Motor neuron (in vitro differentiated cells): ENCODE measurements at places on chromosomes 3 and 15. TPM values are rescaled to one million over a fixed set of nuclear protein-coding genes. Genes with fewer than 3 reads are reported as not detected.
A peak's percentile ranks its signal among the peaks of the same experiment; 100 is the strongest.

DNA sequence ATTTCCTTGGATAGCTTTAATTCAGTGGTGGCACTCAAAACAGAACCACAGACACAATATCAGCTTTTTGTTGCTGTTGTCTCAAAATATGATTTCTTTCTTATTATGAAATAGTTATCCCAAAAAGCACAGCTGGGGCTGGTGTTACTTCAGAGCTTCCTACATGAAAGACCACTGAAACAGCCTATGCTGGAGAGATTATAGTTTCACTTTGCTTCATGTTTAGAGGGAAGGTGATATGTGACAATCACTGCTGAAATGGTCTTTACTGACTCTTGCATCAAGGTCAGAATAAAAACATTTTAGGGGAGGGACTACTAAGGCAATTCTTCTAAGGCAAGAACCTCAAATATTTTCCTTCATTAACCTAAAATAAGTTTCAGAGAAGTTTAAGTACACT lies 190.7 kb downstream of the TNIK start:
- no peak for ATAC-seq

GOLGA6B gene
- 0.52 TPM in 1 of 2 replicates, not detected in the other for total RNA-seq

NCKIPSD gene
- 16.1 and 16.9 TPM in 2 replicates for total RNA-seq

PRSS50 gene
- 0.49 and 0.85 TPM in 2 replicates for total RNA-seq

ISL2 gene
- total RNA-seq: 9.4 and 11.4 TPM in 2 replicates

CHAC1 gene
- total RNA-seq: 3.9 and 4.6 TPM in 2 replicates

DNA sequence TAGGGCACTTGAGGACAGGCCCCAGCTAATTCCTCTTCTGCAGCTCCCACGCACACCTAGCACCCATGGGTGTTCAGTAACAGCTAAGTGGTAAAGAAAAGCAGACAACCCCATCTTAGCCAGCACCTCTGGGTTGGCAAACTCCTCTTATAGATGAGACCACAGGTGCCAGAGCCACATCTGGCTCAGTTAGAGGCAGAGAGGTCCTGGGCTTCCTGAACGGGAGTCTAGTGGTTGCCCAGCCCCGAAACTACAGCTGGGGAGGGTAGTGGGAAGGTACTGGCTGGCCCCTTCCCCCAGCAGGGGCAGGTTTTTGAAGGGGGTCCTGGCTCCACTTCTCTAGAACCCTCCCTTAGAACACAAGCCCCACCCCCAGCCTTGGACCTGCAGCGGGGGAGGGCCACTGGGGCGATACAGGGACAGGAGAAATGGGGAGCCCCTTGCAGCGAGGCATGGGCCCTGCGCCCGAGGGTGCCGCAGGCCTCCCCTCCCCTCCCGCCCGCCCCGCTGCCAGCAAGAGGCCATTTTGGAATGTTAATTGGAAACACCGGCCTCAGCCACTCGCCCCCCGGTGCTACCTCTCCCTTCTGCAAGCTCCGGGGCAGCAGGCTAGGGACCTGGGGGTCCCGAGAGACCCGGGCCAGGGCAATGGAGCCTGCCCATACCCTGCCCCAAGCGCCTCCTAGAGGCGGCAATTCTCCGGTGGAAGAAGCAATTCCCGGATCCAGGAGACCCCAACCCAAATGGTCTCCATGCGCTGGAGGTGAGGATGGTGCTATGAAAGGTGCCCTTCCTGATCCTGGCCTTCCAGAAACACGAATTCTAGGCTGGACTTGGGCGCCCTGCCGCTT lies 1.5 kb downstream of the DUSP7 start:
- no peak for ATAC-seq

GCNT3 gene
- total RNA-seq: 0.65 and 0.94 TPM in 2 replicates

- no peak for ATAC-seq
Observed at GRCh38 chr15:45855907-45856579, 221.2 kb downstream of the SQOR start.

DNA sequence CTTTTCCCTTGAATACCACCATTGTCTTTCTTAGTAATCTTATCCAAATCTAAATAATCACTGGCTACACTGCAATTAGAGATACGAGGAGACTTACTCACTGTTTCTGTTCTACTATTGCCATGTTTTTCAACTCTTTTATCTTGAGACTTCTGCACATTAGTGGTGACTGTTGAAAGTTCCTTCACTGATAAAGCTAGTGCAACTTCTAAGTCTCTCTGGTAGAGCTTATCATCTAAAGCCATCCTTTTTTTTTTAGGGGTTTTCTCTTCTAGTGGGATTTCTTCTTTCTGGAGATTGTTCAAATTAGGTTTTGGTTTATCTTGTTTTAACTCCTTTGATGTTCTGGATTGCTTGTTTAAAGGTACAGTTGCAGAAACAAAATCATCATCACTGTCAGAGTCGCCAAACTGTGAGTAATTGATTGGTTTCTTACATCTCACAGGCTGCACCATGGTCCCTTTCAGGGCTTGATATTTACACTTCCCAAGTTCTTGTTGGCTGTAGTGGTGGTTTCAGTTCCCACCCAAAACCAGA lies 37.7 kb downstream of the NCK1 start:
- ATAC-seq: no peak

CCR2 gene
- total RNA-seq: 0.21 and 0.41 TPM in 2 replicates

- ATAC-seq: no peak
Observed at GRCh38 chr3:46948830-46949671, 27.5 kb downstream of the CCDC12 start.

GRCh38 chr3:37241880-37242279 lies 67.5 kb upstream of the LRRFIP2 start:
- ATAC-seq: no peak

DNA sequence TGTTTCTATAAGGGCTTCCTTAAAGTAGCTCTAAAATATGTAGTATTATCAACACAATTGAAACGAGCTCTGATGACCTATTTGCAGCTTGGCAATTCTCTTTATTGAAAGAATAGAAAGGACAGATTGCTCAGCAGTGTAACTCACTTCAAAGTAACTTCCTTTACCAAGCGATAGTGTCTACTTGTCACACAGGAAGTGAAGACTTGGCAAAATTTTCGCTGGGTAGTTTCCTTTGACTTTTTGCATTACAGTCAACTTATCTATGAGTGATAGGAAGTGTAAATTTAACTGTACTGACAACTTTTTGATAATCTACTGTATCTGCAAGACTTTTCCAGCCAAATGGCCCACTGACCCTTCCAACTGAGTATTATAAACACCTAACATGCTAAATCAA lies 22.8 kb downstream of the SLC9A9 start:
- ATAC-seq: no peak

- ATAC-seq: no peak
Observed at GRCh38 chr3:101926594-101927105, 77.3 kb downstream of the NFKBIZ start.

XRN1 gene
- 65.0 and 71.1 TPM in 2 replicates for total RNA-seq

LRRIQ4 gene
- total RNA-seq: 0.30 and 0.50 TPM in 2 replicates

GRCh38 chr3:50227390-50228183 lies 8.4 kb upstream of the GNAI2 start:
- ATAC-seq: peak; percentile 91

- no peak for ATAC-seq
Observed at GRCh38 chr3:101011136-101011535, 17.9 kb upstream of the ABI3BP start.

GRCh38 chr15:65423976-65424679 lies 1.4 kb upstream of the IGDCC4 start:
- peak; percentile 6 for ATAC-seq

- no peak for ATAC-seq
Observed at GRCh38 chr15:96031426-96032110, 298.9 kb upstream of the NR2F2 start.

MESP2 gene
- 0.46 TPM in 1 of 2 replicates, not detected in the other for total RNA-seq

ST8SIA2 gene
- total RNA-seq: 16.4 and 21.5 TPM in 2 replicates

- ATAC-seq: no peak
Observed at GRCh38 chr3:155704061-155704460, 40.8 kb downstream of the PLCH1 start.

HEMK1 gene
- total RNA-seq: 13.5 and 15.5 TPM in 2 replicates

NME9 gene
- total RNA-seq: 13.2 and 21.5 TPM in 2 replicates

DNA sequence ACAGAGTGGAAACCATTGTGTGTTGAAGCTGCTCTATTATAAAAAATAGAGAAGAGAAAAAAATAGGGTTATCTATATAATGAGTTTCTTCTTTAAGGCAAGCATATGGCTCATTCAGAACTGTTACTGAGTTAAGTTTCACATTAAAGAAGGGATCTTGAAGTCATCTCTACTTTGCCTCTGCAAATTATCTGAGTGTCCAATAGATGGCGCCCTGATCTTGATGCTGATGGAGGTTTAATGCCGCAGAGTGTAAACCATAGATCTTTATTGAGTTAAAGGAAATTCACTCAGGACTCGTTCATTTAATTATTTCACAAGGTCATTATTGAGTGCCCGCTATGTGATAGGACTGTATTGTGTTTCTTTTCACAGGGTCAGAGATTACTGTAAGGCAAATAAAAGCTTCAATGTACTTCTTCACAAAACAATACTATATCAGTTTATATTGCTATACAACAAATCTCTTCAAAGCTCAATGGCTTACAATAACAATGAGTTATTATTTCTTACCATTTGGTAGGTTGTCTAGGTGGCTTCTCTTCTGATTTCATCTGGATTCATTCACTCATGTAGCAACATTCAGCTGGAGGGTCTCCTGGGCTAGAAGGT lies 171.4 kb downstream of the NSUN3 start:
- ATAC-seq: peak; percentile 50

DNA sequence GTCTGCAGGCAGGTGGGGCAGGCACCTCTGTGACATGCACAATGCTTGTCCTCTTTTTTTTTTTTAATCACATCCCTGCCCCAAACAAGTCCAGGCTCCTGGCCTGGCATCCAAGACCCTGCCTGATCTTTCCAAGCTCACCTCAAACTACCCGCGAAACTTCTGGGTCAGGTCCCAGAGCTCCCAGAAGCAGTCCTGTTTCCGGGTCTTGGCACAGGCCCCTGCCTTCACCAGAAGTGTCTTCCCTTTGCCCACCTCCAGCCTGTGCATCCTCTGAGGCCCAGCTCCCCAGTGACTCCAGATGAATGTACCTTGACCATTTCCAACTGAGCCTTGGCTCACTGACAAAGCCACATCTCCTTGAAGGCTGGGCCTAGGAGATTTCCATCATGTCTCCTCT lies 23.0 kb downstream of the PLA2G4E start:
- ATAC-seq: no peak

- ATAC-seq: no peak
Observed at GRCh38 chr15:95733931-95734330, 596.6 kb upstream of the NR2F2 start.

DNA sequence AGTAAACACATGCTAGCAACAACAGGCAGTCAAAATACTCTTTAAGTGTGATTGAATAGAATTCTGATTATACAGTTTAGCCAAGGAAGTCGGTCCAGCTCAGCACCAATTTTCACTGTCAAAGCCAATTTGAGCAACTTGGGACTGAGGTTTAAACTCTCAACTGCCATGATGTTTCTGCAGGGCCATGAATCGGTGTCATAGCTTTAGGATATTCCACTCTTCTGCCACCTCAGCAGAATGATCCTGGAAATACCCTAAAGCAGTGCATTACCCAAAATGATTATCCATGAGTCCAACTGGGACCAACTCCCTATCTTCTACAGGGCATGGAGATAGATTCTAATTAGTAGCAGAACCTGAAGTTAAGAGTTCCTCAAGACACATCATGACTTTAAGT lies 262.4 kb downstream of the RORA start:
- no peak for ATAC-seq

DNA sequence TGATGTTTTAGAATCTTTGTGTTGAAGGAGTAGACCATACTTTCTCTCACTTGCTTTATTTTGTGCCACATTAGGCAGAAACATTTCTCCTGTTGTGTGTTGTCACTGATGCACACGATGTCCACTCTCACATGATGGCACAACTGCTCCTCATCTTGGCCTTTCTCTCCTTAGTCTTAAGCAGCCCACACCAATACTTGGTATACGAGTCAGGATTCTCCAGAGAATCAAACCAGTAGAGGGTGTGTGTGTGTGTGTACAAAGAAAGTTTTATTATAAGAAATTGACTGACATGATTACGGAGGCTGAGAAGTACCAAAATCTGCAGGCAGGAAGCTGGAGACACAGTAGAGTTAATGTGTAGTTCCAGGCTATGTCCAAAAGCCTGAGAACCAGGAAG lies 187.1 kb downstream of the ALCAM start:
- ATAC-seq: no peak

DNA sequence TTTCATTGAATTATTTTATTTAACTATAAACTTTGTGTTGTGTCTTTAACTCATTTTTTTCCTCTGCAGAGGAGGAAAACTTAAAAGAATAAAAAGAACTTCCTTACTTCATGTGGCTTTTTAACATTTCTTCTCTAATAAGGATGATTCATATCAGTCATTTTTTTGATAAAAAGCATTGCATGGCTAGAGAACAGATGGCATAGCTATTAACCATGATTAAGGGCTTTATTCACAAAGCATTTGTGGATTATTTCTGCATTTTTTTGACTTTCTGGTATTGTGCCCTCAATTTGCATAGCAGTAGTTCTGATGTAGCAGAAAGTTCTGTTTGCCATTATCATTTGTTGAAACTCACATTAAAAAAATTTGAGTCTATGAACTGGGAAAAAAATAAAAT lies 540.8 kb downstream of the SI start:
- no peak for ATAC-seq

GOLGA6L10 gene
- total RNA-seq: 1.1 and 1.3 TPM in 2 replicates

CD47 gene
- total RNA-seq: 94.0 and 107 TPM in 2 replicates

DNA sequence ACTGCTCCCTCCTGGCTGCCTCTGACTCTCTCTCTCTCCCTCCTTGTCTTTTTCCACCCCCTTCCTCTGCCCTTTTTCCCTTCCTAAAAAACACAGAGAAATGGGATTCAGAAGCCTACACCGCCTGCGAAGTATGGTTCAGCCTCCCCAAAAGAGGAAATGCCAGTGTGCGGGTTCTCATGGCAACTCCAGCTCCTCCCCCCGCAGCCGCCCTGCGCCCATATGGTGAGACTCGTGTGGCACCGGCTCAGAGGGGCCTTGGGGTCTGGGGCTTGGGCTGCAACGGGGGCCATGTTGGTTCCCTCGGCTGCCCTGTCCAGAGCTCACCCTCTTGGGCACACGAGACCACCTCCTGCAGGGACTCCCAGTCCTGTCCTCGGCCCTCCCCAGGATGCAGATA lies 23.6 kb upstream of the LINGO1 start:
- no peak for ATAC-seq

DNA sequence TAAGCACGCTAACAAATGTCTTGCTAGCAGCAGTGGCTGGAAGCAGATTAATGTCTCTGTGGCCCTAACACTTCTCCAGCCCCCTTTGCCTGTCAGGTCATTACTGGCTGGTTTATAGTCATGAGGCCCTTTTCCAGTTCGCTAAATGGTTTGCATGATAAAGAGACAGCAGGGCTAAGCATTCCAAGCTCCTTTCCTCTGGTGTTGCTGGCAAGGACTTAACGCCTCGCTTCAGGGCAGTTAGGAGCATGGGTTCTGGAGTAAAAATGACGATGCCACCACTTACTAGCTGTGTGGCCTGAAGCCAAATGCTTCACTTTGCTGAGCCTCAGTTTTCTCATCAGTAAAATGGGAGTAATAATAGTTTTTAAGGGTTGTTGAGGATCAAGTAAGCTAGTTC lies 185.9 kb downstream of the MEGF11 start:
- ATAC-seq: peak; percentile 44

GRCh38 chr15:50425219-50425618 lies 1.0 kb downstream of the USP8 start:
- ATAC-seq: no peak

- ATAC-seq: no peak
Observed at GRCh38 chr15:43118829-43119228, 13.0 kb upstream of the UBR1 start.

- no peak for ATAC-seq
Observed at GRCh38 chr3:50633230-50633790, 16.4 kb downstream of the MAPKAPK3 start.

STRA6 gene
- 22.4 and 24.7 TPM in 2 replicates for total RNA-seq
